ENCODE measurements at places on chromosomes 3 and 15.
A peak's percentile ranks its signal among the peaks of the same experiment; 100 is the strongest.

GRCh38 chr3:197366301-197367044, 68.1 kb upstream of the DLG1 start:
- no peaks in the 10 kb centered on the region for H3K36me3 ChIP-seq
- H3K4me3 ChIP-seq, result no peak overlapping the region
- no peak for DNase-seq
- no peak overlapping the region for H3K27ac ChIP-seq
- no peaks in the 10 kb centered on the region for H3K4me1 ChIP-seq

- no peak for DNase-seq
- H3K27me3 ChIP-seq, result peaks cover 12% of the 10 kb centered on the region
- H3K4me3 ChIP-seq, result no peak overlapping the region
- peaks cover 18% of the 10 kb centered on the region for H3K4me1 ChIP-seq
- H3K36me3 ChIP-seq, result no peaks in the 10 kb centered on the region
- H3K27ac ChIP-seq, result no peak overlapping the region
These were observed 6.7 kb downstream of the CCR5AS start for GRCh38 chr3:46400000-46400734.

GRCh38 chr3:176633511-176633910, 563.8 kb downstream of the TBL1XR1 start:
- no peak overlapping the region for H3K4me3 ChIP-seq
- no peak for DNase-seq
- no peaks in the 10 kb centered on the region for H3K27me3 ChIP-seq
- H3K4me1 ChIP-seq, result no peaks in the 10 kb centered on the region

- no peak for DNase-seq
- H3K36me3 ChIP-seq, result no peaks in the 10 kb centered on the region
- no peak overlapping the region for H3K27ac ChIP-seq
- no peaks in the 10 kb centered on the region for H3K4me1 ChIP-seq
- no peak overlapping the region for H3K4me3 ChIP-seq
These were observed 57.8 kb upstream of the PLSCR4 start for GRCh38 chr3:146308682-146309081.

- no peak overlapping the region for H3K27ac ChIP-seq
- peaks cover 22% of the 10 kb centered on the region for H3K4me1 ChIP-seq
- H3K4me3 ChIP-seq, result no peak overlapping the region
- H3K36me3 ChIP-seq, result peaks cover 22% of the 10 kb centered on the region
These were observed 138.6 kb downstream of the TBL1XR1 start for GRCh38 chr3:177058648-177059047.

GRCh38 chr3:170865209-170866094, 4.5 kb downstream of the RPL22L1 start:
- H3K27ac ChIP-seq, result no peak overlapping the region
- no peak for DNase-seq
- no peaks in the 10 kb centered on the region for H3K27me3 ChIP-seq
- H3K4me1 ChIP-seq, result peaks cover 17% of the 10 kb centered on the region
- peaks cover 37% of the 10 kb centered on the region for H3K36me3 ChIP-seq

- DNase-seq, result no peak
- H3K27ac ChIP-seq, result no peak overlapping the region
- H3K27me3 ChIP-seq, result no peaks in the 10 kb centered on the region
- peaks cover 8% of the 10 kb centered on the region for H3K4me1 ChIP-seq
- H3K4me3 ChIP-seq, result no peak overlapping the region
These were observed 13.4 kb downstream of the HACD2 start for GRCh38 chr3:123571264-123571972.

- no peaks in the 10 kb centered on the region for H3K27me3 ChIP-seq
- no peak for DNase-seq
- peaks cover 2% of the 10 kb centered on the region for H3K4me1 ChIP-seq
- no peak overlapping the region for H3K4me3 ChIP-seq
- H3K27ac ChIP-seq, result no peak overlapping the region
These were observed 218.5 kb upstream of the STT3B start for GRCh38 chr3:31314258-31314657.

- peaks cover 25% of the 10 kb centered on the region for H3K27me3 ChIP-seq
- DNase-seq, result no peak
- no peak overlapping the region for H3K4me3 ChIP-seq
- no peaks in the 10 kb centered on the region for H3K36me3 ChIP-seq
These were observed 258.6 kb upstream of the RASGRP1 start for GRCh38 chr15:38823263-38823662.

DNA sequence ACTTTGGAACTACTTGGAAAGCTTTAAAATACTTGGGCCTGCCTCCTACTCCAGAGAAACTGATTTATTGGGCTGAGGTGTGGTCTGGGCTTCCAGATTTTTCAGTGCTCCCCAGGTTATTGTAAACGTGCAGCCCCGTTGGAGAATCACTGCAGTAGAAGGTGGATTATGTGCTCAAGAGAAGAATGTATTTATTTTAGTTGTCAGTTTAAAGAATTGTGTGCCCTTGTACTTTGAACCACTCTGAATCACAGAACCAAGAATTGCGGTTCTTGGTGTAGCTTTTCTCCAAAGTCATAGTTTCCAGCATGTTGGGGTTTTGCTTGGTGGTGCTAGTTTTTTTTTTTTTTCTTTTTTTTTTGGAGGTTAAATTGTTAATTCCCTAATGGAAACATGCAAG, 1.6 kb downstream of the TATDN2 start:
- H3K4me3 ChIP-seq, result peak overlapping the region; percentile 96
- DNase-seq, result no peak
- no peaks in the 10 kb centered on the region for H3K27me3 ChIP-seq
- peaks cover 57% of the 10 kb centered on the region for H3K4me1 ChIP-seq
- peaks cover 66% of the 10 kb centered on the region for H3K36me3 ChIP-seq

DNA sequence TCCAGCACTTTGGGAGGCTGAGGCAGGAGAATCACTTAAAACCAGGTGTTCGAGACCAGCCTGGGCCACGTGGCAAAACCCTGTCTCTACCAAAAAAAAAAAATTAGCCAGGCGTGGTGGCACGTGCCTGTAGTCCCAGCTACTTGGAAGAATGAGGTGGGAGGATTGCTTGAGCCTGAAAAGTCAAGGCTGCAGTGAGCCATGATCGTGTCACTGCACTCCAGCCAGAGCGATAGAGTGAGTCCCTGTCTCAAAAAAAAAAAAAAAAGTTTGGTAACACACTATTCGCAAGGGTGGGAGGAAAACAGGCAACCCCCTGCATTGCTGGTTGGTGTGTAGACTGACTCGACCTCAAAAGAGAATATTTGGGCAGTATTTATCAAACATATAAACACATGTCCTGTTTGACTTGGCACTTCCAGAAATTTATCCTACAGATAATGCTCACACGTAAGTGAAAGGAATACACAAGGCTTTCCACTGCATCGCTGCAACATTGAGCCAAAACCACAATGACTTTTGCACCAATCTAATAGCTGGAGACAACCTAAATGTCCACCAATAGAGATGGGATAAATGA, 3.1 kb upstream of the ANPEP start:
- H3K27ac ChIP-seq, result no peak overlapping the region
- peaks cover 44% of the 10 kb centered on the region for H3K27me3 ChIP-seq
- no peaks in the 10 kb centered on the region for H3K36me3 ChIP-seq
- H3K4me3 ChIP-seq, result no peak overlapping the region
- no peak for DNase-seq

GRCh38 chr3:120244834-120245225, 40.2 kb downstream of the GPR156 start:
- no peak overlapping the region for H3K27ac ChIP-seq
- no peak overlapping the region for H3K4me3 ChIP-seq
- no peaks in the 10 kb centered on the region for H3K36me3 ChIP-seq
- H3K4me1 ChIP-seq, result no peaks in the 10 kb centered on the region

- H3K27me3 ChIP-seq, result no peaks in the 10 kb centered on the region
- peak overlapping the region; percentile 33 for H3K27ac ChIP-seq
- H3K4me3 ChIP-seq, result no peak overlapping the region
- DNase-seq, result no peak
These were observed 74.3 kb downstream of the MYO1E start for GRCh38 chr15:59298225-59298853.

GRCh38 chr3:131795390-131796090, 239.3 kb downstream of the CPNE4 start:
- H3K27ac ChIP-seq, result no peak overlapping the region
- H3K36me3 ChIP-seq, result no peaks in the 10 kb centered on the region
- peaks cover 2% of the 10 kb centered on the region for H3K27me3 ChIP-seq
- DNase-seq, result no peak

- no peak overlapping the region for H3K4me3 ChIP-seq
- peaks cover 9% of the 10 kb centered on the region for H3K36me3 ChIP-seq
- H3K4me1 ChIP-seq, result peaks cover 20% of the 10 kb centered on the region
- H3K27me3 ChIP-seq, result no peaks in the 10 kb centered on the region
These were observed 510.1 kb upstream of the CFAP20DC start for GRCh38 chr3:59559721-59560435.

- peak overlapping the region; percentile 95 for H3K27ac ChIP-seq
- H3K36me3 ChIP-seq, result peaks cover 5% of the 10 kb centered on the region
- peaks cover 82% of the 10 kb centered on the region for H3K4me1 ChIP-seq
- H3K27me3 ChIP-seq, result no peaks in the 10 kb centered on the region
These were observed 318.6 kb upstream of the SATB1 start for GRCh38 chr3:18743761-18744160.

DNA sequence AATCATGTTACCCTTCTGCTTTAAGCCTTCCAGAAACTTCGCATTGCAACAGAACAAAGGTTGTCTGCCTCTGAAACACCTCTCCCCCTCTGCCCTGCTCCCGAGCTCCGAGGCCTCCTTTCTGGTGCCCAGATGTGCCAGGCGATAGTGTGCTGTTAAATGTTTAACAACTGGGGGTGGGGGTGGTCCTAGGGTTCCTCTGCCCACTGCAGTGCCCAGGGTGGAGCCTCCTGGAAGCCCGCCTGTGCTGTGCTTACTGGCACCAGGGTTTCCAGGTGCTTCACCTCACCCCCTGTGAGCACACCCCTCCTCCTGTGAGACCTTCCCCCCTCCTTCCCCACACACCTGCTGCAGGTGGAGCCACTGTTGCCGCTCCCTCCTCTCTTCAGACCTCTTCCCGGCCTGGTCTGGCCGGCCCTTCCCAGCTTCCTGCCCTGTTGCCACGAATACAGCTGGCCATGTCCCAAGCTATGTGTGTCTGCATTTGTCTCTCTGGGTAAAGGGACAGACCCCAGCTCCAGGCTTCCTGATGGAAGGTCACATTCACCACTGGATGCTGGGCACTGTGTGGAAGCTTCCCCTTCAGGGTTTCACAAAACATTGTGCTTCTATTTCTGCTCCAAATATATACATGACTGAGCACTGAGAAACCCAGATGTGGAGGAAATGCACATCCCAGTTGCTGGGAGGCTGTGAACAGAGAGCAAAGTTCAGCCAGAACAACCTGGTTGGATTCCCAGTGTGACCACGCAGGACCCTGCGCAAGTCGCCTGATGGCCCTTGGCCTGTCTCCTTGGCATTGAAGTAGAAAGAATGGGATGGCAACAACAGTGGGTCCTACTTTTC, 37.2 kb downstream of the MGLL start:
- no peak for DNase-seq
- peaks cover 4% of the 10 kb centered on the region for H3K27me3 ChIP-seq
- no peaks in the 10 kb centered on the region for H3K36me3 ChIP-seq
- H3K4me1 ChIP-seq, result no peaks in the 10 kb centered on the region
- H3K4me3 ChIP-seq, result no peak overlapping the region
- no peak overlapping the region for H3K27ac ChIP-seq

DNA sequence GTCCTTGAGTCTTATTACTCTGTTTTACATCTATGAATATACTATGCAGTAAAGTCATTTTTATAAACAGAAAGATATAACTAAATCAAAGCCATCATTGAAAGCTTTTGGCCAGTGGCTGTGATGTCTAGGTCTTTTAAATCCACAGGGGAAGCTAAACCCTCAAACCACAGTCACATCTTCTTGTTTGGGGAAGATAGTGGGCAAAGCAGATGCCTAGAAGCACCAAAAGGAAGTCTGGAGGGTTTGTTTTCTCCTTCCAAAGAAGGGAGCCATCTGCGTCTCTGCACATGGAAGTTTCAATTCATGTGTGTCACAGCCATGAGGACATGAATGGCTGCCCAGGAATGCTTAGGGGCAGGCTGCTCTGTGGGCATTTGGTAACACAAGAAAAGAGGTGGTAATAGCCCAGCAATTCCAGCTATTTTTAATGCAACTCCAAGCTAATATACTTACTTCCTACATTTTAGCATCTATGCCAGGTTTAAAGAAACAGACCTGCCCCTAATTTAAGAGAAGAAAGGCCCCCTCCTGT, 322.2 kb downstream of the SLC9A9 start:
- no peak for DNase-seq
- H3K27me3 ChIP-seq, result no peaks in the 10 kb centered on the region
- peaks cover 3% of the 10 kb centered on the region for H3K36me3 ChIP-seq
- no peak overlapping the region for H3K27ac ChIP-seq
- H3K4me1 ChIP-seq, result peaks cover 7% of the 10 kb centered on the region

DNA sequence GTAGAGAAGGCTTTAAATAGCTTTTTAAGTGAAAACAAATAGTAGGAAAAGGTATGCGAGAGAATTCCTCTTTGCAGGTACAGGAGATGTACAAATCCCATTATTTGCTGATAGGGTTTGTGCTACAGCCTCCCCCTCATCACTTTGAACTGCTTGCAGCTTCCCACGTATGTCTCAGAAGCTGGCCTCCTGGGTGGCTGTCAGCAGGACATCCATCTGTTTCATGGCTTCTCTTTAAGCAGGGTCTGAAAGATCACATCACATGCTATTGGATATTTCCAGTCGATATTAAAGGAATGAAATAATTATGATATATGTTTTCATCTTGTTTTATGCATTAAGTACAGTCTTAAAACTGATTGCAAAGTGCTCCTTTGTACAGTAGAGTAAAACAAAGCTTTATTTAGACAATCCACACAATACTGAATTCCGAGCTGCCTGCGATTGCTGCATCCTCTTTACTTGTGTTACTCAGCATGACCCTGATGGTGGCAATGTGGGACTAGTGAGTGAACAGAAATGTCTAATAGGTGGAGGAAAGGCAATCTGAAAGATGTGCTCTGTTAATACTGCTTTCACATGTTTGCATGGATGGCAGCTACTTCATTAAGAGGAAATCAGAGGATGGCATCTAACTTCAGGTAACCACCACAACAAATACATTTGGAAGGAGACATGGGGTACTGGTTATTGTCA, 930.6 kb upstream of the SEMA6D start:
- no peak for DNase-seq
- no peak overlapping the region for H3K27ac ChIP-seq
- no peaks in the 10 kb centered on the region for H3K36me3 ChIP-seq
- no peaks in the 10 kb centered on the region for H3K4me1 ChIP-seq

DNA sequence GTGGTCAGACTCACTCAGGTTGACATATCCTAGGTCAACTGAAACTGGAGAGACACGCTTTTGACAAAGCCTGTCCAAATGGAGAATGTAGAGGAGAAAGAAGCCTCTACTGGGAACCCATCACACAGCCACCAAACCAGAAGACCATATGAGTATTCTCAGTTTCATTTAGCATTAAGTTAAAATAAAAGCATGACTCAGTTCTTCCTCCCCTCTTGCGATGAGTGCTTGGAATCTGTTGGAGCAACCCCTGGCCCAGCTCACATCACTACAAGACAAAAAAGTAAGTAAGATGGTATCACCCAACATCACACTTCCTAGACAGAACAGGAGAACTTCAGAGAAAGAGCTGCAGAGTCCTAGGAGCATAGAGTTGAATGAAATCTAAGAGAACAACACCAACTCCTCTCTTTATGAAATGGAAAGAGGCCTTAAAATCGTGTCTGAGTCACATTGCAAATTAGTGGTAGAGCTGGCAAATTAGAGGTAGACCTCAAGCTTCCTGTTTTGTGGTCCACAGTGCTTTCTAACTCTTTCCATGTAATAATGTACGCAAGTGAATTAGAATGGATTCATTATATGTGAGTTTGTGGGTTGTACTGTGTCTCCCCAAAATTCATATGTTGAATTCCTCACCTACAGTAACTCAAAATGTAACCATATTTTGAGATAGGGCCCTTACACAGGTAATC, 51.2 kb downstream of the FGF12 start:
- H3K4me1 ChIP-seq, result peaks cover 7% of the 10 kb centered on the region
- no peak overlapping the region for H3K4me3 ChIP-seq
- H3K27ac ChIP-seq, result no peak overlapping the region
- H3K27me3 ChIP-seq, result peaks cover 7% of the 10 kb centered on the region

GRCh38 chr3:152087153-152087552, 181.6 kb upstream of the MBNL1 start:
- no peaks in the 10 kb centered on the region for H3K4me1 ChIP-seq
- no peak overlapping the region for H3K4me3 ChIP-seq
- H3K36me3 ChIP-seq, result peaks cover 3% of the 10 kb centered on the region
- H3K27ac ChIP-seq, result no peak overlapping the region

All from activated CD4-positive, alpha-beta T cell treated with anti-CD3 and anti-CD28 coated beads, Interleukin-2, amount 10 ng/mL, durations not matched to agents 7 days and 5 days (primary cell).